ENCODE measurements at places on chromosomes 4 and X.

DNA sequence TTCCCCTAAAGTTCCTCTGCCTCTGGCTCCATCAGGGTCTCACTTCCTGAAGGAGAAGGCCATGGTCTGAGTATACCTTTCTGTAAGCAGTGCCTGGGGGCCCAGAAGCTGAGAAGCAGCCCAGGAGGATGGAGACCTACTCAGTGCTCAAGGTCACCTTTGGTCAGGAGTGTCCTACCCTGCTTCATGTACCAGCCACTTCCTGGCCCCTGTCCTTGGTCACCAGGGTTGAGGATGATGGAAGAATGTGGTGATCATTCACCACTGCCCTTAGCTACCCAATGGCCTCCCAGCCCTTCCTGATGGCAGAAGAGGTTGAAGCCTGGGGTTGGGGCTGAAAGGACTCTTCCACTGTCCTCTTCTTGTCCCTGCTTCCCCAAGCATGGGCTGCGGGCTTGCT is 9.0 kb upstream of the MFAP3L start:
- DNase-seq: no peak

DNA sequence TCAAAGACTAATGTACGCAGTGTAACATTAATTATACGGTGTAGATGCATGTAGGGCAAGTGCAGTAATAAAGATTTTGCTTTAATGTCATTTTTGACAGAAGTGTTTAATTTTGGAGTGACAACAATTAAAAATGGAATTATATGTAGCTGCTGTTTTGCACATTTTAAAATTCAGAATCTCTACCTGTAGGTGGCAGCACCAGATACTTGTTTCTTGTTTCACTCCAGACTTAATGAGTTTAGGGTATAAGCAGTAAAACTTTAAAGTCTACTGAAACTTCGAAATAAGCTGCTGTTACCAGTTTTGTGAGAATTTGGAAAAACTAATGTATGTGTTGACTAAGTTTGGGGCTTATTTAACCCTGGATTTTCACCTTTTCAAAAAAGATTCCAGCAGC is 144.9 kb downstream of the POLA1 start:
- no peak for DNase-seq

DNA sequence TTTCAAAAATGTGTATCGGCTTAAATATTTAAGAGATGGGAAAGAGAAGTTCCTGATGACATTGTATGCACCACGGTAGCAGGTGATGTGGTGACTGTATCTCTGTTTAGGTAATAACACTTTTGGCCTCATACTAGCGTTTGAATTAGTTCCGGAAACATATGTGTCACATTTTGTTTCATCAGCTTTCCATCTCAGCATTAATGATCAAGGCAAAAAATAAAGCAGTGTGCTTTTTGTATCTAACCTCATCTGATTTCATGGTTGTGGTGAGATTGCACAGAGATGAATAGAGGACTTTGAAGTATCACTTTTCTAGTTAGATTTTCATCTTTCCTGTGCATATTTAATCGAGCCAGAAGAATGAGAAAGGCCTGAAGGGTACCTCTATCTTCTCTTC is 206.4 kb upstream of the SPRY1 start:
- no peak for DNase-seq

DNA sequence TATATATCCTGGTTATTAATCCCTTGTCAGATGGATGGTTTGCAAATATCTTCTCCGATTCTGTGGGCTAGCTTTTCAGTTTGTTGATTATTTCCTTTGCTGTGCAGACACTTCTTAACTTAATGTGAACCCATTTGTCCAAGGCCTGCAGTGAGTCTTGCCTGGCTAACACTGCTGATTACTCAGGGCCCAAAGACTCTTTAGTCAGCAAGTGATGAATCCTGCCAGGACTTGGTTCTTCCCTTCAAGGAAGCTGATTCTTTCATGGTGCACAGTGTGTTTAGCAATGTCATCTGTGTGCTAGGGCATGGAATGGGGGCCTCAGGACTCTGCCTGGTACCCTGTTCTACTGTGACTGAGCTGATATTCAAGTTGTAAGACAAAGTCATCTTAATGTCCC is 81.8 kb upstream of the TEX13A start:
- no peak for DNase-seq

DNA sequence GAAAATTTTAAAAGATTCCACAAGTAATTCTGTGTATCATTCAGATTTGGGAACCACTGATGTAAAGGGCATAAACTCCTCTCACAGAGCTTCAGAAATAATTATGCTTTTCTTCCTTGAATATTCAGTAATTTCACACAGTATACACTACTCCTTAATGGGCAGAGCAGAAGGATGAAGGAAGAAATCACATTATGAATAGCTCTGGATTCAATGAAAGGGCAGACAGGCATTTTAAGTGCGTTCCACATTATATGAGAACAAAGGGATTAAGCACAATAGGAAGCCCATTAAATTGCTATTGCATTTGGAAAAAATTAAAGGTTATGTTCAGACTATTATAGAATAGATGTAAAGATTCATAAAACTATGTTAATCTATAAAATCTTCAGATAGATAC is 142.6 kb downstream of the PDHA2 start:
- no peak for DNase-seq

- no peak for DNase-seq
These were observed 43.7 kb downstream of the NLGN4X start for GRCh38 chrX:6184900-6185515.

GRCh38 chr4:153205757-153206156 is 1.5 kb downstream of the TRIM2 start:
- DNase-seq: no peak

GRCh38 chr4:40991908-40992307 is 222.4 kb downstream of the APBB2 start:
- DNase-seq: no peak

- DNase-seq: no peak
These were observed 69.1 kb upstream of the PUDP start for GRCh38 chrX:7216981-7217587.

- DNase-seq: no peak
These were observed 11.2 kb downstream of the HNRNPD start for GRCh38 chr4:82362565-82362964.

GRCh38 chrX:154040307-154040756 is 20.6 kb upstream of the IRAK1 start:
- no peak for DNase-seq

DNA sequence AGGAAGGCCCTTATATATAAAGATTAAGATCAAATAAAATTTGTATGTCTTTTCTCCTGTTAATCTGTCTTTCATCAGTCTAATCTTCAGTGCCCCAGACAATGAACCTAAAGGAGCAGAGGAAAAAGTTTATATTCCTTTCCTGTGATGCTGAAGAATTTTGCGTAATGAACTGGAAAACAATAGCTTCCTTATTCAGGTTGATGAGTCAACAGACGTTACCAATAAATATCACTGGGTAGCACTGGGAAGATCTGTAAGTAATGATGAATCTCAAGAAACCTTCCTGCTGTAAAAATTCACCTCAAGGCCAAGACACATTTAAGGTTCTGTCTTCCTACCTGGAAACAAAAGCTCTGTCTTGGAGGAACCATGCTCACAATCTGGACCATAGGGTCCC is 25.5 kb downstream of the CDKN2AIP start:
- DNase-seq: no peak

DNA sequence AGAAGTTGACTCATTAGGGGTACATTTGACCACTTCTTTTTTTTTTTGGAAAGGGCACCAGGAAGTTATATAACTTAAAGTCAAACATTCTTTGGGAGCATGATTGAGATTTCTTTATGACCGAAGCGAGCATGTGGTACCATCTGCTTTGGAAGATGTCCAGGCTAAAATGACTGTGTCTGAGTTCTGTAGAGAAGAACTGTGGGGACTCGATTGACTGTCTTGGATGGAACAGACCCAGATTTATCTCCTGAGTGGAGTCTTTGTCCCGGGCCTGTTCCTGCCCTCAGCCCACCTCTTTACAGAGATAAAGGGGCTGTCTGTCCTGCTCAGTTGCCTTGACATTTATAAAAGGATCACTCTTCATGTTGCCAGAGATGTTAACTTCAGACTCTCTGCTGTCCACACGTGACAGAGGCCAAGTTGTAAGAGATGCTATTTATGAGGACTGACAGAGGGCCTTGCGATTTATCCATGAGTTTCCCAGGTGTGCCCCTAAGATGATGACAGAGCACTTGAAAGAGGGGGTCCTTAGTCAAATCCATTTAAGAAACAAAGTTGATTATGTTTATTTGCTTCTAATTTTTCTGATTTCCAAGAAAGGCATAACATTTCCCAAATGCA is 16.8 kb downstream of the SMIM20 start:
- no peak for DNase-seq

- DNase-seq: no peak
These were observed 38.8 kb downstream of the SLC34A2 start for GRCh38 chr4:25694466-25694865.

DNA sequence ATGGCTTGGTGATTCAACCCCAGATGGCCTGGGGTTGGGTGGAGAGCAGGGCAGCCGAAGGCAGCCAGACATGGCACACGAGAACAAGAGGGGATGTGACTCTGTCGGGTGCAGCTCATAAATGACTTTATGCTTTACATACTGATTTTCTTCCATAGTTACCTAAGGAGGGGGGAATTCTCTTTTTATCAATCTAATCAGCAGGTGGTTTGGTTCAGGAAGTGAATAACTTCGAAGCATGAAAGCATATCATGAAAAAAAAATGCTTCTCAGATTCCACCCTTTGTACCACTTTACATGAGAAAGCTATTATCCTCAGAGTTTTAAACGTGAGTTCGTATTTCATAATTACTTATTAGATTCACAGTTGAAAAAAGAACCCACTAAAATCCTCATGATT is 908.9 kb upstream of the LCORL start:
- DNase-seq: no peak

DNA sequence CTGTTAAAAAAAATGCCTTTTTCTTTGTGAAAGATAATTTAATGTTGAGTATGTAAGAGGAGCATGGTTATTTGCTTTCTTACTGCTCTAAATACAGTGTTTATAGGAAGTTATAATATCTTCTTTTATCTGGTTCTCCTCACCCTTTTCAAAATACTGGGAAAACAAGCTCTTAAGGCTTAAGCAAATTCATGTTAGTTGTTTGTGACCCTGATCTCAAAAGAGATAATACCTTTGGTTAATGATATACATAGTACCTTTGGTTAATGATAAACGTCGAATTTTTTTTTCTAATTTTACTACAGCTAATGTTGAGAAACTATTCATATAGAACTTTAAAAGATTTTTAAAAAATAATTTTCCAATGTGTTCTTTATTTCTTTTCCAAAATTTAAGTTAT is 180.1 kb downstream of the RAPGEF2 start:
- DNase-seq: no peak

GRCh38 chr4:40769266-40769665 is 19.5 kb downstream of the NSUN7 start:
- DNase-seq: no peak

- DNase-seq: no peak
These were observed 25.4 kb upstream of the EREG start for GRCh38 chr4:74339501-74339900.

- DNase-seq: no peak
These were observed 91.6 kb upstream of the LIMCH1 start for GRCh38 chr4:41446391-41446790.

- no peak for DNase-seq
These were observed 300.8 kb downstream of the ADGRL3 start for GRCh38 chr4:61500883-61501282.

DNA sequence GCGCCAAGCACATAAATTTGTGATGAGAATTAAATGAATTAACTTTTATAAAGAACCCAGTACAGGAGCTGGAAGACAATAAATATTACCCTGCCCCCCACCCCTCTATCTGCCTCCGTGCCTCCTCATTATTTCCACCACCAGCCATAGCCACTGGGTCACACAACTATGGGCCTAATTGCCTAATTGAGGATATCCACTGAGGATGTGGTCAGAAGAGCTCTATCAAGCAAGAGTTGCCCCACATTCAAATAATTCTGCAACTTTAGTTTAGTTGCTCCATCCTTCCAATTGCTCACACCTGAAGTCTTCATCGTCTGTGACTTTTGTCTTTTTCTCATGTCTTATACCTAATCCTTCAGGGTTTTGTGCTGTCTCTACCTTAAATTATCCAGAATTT is 9.5 kb upstream of the CXCL8 start:
- DNase-seq: no peak

- no peak for DNase-seq
These were observed 92.8 kb downstream of the MAML3 start for GRCh38 chr4:140061194-140061593.

GRCh38 chrX:133448512-133449076 is 33.3 kb upstream of the GPC4 start:
- no peak for DNase-seq

DNA sequence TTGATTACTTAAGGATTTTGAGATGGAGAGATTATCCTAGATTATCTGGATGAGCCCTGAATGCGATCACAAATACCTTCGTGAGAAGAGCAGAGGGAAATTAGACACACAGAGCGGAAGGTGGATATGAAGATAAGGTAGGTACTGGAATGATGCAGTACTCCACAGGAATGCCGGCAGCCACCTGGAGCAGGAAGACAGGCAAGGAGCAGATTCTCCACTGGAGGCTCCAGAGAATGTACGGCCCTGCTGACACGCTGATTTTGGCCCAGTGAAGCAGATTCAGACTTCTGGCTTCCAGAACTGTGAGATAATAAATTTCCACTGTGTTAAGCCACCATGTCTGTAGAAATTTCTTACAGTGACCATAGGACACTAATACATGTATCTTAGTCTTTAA is 79.4 kb upstream of the PITX2 start:
- DNase-seq: no peak

- no peak for DNase-seq
These were observed 33.6 kb upstream of the TBL1X start for GRCh38 chrX:9431281-9431680.

DNA sequence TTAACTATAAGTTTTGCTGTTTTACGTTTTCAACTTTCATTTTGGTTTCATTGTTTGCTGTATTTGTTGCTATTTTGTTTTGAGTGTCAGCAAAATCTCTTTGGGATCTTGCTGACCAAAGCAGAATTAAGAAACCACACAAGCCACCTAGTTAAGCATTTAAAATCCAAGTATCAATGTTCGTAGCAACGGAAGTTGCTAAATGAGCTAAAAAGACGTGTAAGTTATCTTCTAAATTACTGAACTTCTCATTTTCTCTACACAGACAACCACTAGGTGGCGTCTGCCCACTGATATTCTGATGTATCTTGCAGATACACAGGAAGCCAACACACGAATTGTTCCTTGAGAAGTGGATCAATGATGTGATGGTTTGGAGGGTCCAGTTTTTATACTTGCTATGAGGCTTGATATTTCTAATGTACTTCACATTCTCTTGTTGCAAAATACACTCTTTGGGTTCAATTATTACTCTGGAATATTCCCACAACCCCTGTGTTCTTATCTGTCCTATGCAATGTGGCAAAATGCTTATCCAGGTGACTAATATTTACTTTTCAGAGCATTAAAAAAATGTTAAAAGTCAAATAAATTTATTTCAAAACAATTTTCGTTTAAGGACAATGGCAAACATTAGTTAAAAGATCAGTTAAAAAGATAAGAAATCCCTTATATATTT is 250.5 kb downstream of the TECRL start:
- peak; percentile 14 for DNase-seq

DNA sequence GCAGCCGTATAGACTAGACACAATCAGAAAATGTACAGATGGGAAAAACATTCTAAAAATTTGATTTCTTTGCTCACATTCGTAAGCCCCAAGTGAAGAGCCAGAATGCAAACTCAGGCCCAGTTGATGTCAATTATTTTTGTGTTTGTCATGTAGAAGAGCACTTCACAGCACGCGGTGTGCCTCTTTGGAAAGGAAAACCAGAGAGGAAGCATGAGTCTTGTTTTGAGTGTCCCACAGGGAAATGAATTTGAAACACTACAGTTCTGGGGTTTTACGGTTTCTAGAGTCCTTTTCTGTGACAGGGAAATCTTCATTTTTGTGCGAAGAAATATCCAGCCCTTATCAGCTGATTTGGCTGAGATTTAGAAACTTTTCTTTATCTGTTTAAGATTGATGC is 554.6 kb upstream of the BOD1L1 start:
- DNase-seq: no peak
